HEK293T (cell line): ENCODE measurements at places on chromosomes 3 and 15.

- no peak for DNase-seq
These were observed 8.2 kb downstream of the THOC7 start for GRCh38 chr3:63855333-63855940.

GRCh38 chr3:194731506-194732073 is 45.9 kb downstream of the FAM43A start:
- DNase-seq, result no peak

DNA sequence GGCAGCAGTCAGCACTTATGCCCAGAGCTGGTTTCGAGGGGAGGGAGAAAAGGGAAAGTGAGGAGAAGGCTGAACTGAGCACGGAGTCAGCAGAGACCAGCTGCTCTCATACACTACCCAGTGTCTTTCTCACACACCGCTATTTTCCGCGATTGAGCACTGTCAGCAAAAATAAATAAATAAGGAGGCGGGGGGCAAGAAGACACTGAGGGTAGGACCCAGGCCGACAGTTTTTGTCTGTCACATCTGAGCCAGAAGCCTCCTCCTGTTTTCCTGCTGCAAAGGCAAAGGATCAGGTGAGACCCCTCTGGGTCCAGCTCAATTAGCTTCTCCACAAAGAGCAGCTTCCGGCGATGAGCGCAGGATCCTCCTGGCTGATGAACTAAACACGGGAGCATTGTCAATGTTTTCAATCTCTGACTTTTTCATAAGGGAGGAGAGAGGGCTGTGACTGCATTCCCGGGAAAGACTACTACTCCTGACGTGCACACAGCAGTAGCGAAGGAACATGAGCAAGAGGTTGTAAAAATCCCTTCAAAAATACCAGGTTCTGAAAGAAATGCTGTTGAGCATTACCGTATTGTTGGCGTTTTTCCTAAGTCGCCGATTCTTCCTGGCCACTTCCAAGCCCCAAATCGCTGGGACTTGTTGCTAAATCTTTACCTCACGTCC is 1.3 kb downstream of the FRMD5 start:
- peak; percentile 12 for DNase-seq

DNA sequence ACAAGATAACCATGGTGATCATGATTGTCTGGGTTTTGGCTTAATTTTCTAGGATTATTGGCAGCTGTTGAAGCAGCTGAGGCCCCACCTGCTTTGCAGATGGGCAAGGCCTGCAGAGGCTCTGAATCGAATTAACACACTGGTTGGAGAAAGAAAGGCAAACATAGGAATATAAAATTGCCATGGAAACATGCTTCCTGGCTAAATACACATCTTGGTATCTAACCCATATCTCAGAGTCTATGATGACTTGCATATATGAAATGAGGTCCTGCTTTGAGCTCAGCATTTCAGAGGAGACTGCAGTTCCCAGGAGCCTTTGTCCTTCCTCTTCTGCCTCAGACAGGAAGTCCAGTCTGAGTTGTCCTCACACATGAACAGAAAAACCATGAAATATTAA is 24.3 kb upstream of the SV2B start:
- no peak for DNase-seq

DNA sequence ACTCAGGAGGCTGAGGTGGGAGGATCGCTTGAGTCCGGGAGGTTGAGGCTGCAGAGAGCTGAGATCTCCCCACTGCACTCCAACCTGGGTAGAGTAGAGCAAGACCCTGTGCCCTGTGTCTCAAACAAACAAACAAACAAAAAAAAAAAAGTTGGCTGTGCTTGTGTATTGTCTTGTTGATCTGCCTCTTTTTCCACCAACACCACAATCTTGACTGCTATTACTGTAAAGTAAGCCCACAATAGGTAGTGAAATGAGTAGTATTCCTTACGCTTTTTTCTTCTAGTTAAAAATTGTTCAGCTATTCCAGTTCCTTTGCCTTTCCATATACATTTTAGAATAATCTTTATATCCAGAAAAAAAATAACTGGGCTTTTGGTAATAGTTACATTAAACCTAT is 35.5 kb downstream of the PTH1R start:
- no peak for DNase-seq

DNA sequence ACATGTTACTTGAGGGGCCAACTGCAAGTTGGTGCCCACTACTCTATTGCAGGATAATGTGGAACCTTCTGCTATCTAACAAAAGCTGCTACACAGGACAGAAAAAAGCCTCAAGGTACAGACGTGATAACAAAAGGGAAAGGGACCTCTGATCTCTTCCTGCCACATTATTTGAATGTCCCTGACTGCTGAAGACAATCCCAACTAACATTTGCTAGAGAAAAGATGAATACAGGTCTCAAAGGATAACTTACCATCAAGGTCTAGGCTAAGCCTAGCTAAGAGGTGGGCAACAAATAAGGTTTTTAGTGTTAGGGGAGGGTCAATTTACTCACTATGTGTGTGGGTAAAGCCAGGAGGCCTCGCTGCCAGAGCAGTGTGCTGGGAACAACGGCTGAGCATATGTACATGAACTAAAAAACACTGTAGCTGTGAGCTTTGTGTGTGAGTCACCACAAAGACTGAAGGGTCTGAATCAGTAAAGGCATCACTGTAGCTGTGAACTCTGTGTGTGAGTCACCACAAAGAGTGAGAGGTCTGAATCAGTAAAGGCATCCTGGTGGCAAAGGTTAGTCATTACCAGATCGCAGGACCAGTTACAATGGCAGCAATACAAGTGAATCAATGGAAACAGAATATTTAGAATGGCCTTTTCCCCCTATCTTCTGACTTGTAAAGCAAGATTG is 111.7 kb downstream of the LMLN start:
- DNase-seq, result peak; percentile 10

DNA sequence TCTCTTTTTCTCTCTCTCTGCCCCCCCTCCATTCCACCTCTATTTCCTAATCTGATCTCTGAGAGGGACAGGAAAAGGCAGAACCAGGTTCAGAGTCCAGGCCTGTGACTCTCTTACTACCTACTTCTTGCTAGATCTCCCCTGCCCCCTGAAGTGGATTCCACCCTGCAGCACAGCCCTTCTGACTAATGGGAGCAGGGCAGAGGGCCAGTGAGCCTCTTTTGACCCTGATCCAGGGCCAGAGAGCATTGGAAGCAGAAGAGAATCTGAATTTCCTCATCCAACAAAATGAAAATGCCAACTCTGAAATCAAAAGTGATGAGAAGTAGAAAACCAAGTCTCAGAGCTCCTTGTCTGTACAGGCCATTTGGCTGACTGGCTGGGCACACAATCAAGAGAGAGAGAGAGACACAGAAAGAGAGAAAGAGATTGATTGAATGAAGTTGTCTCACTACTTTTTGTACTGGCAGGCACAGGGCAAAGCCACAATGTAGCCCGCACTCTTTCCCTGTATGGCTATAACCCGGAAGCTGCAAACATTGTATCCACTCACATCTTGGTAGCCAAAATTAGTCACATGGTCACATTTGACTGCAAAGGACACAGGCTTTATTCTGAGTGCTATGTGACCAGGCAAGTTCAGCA is 31.6 kb upstream of the GLCE start:
- no peak for DNase-seq

- DNase-seq, result no peak
These were observed 86.3 kb downstream of the LMLN start for GRCh38 chr3:198046120-198046857.

- DNase-seq, result no peak
These were observed 20.6 kb downstream of the RBMS3 start for GRCh38 chr3:29301332-29302019.

DNA sequence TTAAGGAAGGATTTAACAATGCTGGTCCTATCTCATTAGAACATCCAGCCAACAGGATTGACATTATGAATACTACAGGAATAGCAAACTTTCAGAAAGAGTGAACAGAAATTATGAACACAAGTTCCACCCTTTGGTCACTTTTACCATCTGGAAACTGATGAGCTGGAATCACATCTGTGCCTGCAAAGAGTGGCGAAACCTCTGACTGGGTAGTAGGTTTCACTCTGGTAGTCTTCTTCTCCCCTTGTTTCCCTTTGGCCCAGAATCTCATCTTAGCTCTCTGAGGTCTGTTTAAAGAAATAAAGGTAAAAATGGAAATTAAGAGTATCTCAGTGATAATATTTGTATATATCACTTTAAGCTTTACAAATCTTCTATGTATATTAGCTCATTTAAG is 73.1 kb downstream of the NR2E3 start:
- DNase-seq, result no peak

- DNase-seq, result no peak
These were observed 534.4 kb downstream of the EPHB1 start for GRCh38 chr3:135329479-135329878.
